ENCODE measurements at places on chromosomes 7 and 10. TPM values are rescaled to one million over a fixed set of nuclear protein-coding genes. Genes with fewer than 3 reads are reported as not detected.

ZNF503 gene
- polyA plus RNA-seq, result 56.8 TPM

POLR2J2 gene
- 1.5 TPM for polyA plus RNA-seq

DNA sequence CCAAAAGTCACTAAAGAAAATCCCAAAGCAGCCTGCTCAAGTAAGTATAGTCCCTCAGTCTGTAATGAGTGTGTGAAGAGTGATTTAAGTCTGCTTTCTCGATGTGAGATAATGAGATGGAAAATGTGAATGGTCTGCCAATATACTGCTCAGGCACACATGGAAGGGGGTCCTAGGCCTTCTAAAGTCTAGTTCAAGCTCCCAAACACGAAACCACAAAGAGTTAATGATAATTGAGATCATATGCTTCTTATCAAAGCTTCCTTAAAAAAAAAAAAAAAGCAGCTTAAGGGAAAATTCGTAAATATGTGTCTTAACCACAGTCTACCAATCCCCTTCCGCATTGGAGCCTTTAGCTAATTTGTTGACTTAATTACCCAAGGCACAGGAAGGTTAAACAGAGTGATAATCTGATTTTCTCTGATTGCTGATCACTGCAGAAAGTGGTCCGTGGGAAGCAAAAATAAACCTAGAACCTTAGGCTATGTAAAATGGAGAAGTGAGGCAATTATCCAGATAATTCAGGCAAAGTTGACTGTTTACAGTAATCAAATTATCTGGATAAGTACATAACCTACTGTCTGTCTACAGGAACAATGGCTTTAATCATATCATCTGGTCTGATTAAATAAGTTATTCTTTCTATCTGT, 172.9 kb downstream of the MBL2 start:
- DNase-seq, result no peak

ABLIM1 gene
- polyA plus RNA-seq, result 89.9 TPM

SAMD9 gene
- polyA plus RNA-seq, result 6.7 TPM

DNA sequence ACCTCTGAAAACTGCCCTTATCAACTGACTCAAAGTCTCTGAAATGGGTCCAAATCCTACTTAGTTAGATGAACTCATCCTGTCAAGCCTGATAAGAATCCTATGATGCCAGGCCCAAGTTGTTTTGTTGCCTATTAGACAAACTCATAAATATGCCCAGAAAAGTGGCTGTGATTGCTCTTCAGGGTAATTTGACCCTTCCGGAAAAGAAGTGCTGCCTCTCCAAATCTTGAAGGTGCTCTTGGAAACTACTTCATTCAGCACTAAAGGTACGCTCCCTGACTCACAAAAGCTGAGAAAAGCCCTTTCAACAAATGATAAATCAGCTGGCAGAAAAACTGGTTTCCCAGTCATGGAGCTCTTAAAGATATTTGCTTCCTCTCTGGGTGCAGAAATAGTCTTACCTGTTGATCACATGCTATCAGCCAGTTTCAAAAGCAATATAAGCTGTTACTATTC, 6.7 kb downstream of the IFIT5 start:
- no peak for DNase-seq

GPR146 gene
- 1.9 TPM for polyA plus RNA-seq

DIP2C gene
- 20.7 TPM for polyA plus RNA-seq

- no peak for DNase-seq
Observed at GRCh38 chr10:86944471-86944870, 12.9 kb downstream of the MMRN2 start.

DNA sequence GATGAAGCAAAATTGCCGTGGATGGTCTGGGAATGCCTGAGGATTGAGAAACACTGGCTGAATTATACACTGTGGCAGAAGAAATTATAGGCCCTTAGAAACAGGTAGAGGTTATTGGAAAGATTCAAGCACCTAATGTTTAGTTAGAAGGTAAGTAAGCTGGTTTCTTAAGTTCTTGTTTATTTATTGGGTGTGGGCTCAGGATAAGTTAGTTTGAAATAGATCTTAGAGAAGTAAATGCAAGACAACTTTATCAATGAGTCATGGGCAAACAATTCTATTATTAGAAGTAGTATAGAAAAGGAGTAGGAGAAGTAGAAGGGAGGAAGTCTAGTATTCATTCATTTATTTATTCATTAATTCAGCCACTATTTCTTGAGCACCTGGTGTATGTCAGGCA, 96.5 kb downstream of the KAT6B start:
- DNase-seq, result no peak

SEMA4G gene
- polyA plus RNA-seq, result 60.4 TPM

DNA sequence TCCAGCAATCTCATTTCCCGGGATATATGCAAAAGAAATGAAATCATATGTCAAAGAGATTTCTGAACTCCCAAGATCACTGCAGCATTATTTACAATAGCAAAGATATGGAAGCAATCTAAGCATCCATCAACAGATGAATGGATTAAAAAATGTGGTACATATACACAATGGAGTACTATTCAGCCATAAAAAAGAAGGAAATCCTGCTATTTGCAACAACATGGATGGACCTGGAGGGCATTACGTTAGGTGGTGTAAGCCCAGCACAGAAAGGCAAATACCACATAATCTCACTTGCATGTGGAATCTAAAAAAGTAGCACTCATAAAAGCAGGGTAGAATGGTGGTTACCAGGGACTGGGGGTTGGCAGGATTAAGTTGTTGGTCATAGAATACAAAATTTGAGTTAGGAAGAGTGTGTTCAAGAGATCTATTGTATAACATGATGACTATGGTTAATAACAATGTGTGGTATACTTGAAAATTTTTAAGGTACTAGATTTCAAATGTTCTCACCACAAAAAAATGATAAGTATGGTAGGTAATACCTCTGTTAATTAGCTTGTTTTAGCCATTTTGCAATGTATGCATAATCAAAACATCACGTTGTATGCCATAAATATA, 32.9 kb upstream of the EIF5AL1 start:
- no peak for DNase-seq

DNA sequence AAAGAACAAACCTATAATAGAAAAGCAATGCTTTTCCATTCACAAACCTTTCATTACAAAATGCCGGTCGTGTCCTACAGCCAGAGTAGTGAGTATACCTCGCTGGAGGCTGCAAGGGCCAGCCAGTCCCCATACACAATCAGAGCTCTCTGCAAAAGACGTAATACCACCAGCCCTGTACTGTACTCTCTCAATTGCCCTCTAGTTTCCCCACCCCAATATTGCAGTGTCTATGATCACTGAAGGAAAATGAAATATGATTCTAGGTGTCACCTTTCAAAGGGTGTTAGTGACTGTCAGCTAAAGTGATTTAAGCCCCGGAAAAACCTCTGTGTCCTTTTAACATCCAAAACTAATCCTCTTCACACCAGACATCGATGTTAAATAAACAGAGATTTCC, 24.8 kb downstream of the PLXNA4 start:
- no peak for DNase-seq

NRAP gene
- not detected for polyA plus RNA-seq

DNA sequence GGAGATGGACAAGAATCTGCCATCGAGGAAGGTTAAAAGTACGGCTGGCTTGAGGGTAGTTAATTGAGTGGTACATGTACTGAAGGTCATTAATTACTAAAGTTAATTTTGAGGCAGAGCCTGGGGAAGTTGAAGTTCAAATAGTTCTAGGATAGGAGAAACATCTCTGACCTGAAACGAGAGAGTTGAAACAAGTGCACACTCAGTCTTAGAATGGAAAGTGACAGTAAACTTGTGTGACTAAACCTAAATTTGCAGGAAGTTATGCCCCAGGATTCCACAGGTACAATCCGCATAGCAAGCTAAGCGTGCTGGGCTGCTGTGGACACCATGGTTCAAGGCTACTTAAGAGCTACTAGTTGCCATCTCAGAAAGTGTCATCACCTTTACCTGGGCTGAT, 209.9 kb downstream of the CHCHD3 start:
- no peak for DNase-seq

DNA sequence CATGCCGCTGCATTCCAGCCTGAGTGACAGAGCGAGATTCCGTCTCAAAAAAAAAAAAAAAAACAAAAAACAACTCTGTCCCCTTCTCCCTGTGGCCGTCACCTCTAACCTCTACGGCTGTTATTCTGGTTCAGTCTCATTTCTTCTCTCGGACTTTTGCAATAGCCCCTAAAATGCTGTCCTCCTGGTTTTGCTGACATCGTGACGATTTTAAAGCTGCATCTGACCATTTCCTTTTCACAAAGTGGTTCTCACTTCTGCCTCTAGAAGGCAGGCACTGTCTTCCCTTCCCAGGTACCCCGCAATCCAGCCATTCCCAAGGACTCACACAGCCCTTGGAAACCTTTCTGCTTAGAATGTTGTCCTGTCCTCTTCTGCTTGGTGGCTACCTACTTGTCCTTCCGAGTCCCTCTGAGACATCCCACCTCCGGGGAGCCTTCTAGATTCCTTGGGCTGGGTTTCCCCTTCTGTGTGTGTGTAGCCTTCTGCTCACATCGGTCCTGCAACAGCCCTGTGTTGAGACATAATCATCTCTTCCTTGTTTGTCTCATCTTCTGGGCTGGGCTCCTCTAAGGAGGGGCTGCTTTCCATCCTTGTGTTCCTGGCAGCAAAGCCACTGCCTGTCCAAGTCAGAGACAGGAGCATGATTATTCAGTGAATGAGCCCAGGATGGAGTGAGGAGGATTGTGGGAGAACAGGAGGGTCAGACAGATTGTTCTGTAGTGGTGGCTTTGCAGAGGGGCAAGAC, 83.1 kb downstream of the GRK5 start:
- no peak for DNase-seq

ADAMTS14 gene
- polyA plus RNA-seq, result 1.4 TPM

CLRN3 gene
- polyA plus RNA-seq, result 18.9 TPM

SFTPA1 gene
- not detected for polyA plus RNA-seq

DNA sequence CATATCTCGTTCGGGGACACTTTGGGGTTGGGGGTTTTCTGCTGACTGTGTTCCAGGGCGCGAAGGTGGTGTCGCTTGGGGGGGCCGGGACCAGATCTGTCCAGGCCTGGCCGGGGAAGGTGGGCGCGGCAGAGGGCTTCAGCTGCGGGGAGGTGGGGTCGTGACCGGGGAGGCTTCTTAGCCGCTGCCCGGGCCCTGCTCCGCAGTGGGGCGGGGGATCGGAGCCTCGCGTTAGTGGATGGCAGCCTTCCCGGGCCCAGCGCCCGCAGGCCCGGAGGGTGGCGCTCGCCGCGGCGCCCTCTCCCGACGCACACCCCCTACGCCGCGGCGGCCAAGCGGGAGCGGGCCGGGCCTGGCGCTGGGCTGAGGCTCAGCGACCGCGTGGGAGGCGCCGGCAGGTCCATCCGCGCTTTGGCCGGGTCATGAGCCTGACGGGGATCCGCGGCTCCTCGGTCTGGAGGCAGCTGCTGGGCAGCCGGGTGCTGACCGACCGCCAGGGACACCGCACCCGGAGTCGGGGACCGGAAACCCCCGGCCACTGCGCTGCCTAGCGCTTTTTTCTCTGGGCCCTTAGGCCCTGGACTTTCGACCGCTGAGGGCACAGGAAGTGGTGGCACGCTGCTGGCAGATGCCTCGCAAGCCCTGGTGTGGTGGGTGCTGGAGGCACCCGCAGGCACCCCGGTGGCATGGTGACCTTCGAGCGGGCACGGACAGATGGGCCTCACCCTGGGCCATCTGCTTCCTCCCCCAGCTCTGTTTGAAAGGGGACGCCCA, 1.2 kb downstream of the AGAP3 start:
- DNase-seq, result no peak

GRCh38 chr7:42858570-42858969, 53.3 kb downstream of the C7orf25 start:
- no peak for DNase-seq

WEE2 gene
- polyA plus RNA-seq, result 0.10 TPM
